Tibial nerve (tissue), 4 donors: ENCODE measurements at places on chromosomes 2 and 18.

- H3K27me3 ChIP-seq, result no peaks in the 10 kb centered on the region
- no peak for DNase-seq
- H3K4me1 ChIP-seq, result no peaks in the 10 kb centered on the region
- no peak overlapping the region for H3K27ac ChIP-seq
- H3K4me3 ChIP-seq, result no peak overlapping the region
- H3K36me3 ChIP-seq, result no peaks in the 10 kb centered on the region
These were observed 1190.8 kb upstream of the CELF4 start for GRCh38 chr18:38756436-38756835.

DNA sequence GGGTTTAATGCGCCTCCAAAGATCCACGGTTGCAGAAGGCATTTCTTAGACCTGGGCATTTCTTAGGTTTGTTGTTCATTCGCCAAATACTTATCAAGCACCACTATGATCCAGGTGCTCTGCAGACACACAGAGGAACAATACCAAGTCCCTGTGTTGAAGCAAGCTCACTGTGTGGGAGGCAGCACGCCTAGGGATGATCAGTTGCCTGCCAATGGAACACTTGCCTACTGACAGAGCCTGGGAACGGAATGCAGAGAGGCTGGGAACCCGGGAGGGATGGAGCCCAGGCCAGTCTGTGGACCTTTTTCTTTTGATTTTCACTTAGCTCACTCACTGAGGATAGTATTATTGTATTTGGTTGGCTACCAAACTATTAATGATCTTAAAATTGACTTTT, 1.9 kb upstream of the GRP start:
- no peak for DNase-seq
- no peaks in the 10 kb centered on the region for H3K4me1 ChIP-seq
- no peaks in the 10 kb centered on the region for H3K36me3 ChIP-seq
- H3K4me3 ChIP-seq, result no peak overlapping the region
- H3K27ac ChIP-seq, result no peak overlapping the region

GRCh38 chr2:239815671-239816070, 209.5 kb downstream of the NDUFA10 start:
- no peak for DNase-seq
- H3K36me3 ChIP-seq, result no peaks in the 10 kb centered on the region
- H3K4me1 ChIP-seq, result peaks cover 4% of the 10 kb centered on the region
- H3K27me3 ChIP-seq, result no peaks in the 10 kb centered on the region

DNA sequence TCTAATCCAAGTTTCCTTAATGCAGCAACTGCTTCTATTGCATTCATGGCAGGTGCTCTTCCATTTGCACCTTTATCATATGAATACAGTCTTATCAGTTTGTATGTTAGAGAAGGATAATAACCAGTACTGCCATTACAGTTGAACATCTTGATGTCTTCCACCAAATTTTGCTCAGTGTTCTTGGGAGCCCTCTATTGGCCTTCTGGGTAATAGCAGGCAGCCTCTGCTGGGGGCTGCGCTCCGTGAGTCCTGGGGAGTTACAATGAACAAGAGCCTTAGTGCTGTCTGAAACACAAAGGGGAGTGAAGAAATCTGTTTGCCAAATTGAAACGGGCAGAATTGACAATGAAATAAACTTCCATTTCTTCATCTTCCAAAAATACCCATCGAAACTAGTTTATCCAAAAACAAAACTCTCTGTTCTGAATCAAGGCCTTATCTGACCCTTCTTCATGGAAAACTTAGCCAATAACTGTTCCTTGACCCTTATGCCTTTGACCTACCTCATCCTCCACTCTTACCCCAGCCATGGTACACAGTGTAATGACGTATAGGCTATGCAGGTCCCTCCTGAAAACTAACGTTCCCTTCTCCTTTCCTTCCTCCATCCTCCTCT, 79.9 kb downstream of the ALK start:
- H3K36me3 ChIP-seq, result no peaks in the 10 kb centered on the region
- no peaks in the 10 kb centered on the region for H3K27me3 ChIP-seq
- H3K27ac ChIP-seq, result no peak overlapping the region
- H3K4me1 ChIP-seq, result no peaks in the 10 kb centered on the region

GRCh38 chr2:42128721-42129486, 40.2 kb upstream of the EML4 start:
- no peaks in the 10 kb centered on the region for H3K36me3 ChIP-seq
- no peak for DNase-seq
- H3K4me3 ChIP-seq, result no peak overlapping the region
- H3K27ac ChIP-seq, result peak overlapping the region; percentile 52
- H3K4me1 ChIP-seq, result no peaks in the 10 kb centered on the region
- no peaks in the 10 kb centered on the region for H3K27me3 ChIP-seq

GRCh38 chr2:33678436-33678835, 79.3 kb upstream of the FAM98A start:
- H3K4me1 ChIP-seq, result no peaks in the 10 kb centered on the region
- no peak for DNase-seq
- no peak overlapping the region for H3K27ac ChIP-seq
- H3K4me3 ChIP-seq, result no peak overlapping the region

DNA sequence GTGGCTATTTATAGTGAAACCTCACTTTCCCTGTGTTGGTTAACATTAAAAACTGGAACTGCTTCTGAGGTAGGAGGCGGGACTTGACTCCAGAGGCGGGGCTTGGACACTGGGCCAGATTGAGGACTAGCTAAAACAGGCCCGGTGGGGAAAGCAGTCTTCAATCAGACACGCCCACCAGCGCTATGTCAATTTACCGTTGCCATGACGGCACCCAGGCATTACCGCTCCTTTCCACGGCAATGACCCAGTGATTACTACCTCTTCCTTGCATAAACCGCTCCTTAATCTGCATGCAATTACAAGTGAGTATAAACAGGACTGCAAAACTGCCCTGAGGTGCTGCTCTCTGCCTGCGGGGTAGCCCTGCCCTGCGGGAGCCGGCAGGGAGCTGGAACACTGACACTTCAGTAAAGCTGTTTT, 35.3 kb downstream of the LRRFIP1 start:
- DNase-seq, result peak; percentile 82
- no peaks in the 10 kb centered on the region for H3K27me3 ChIP-seq
- no peak overlapping the region for H3K4me3 ChIP-seq
- peaks cover 27% of the 10 kb centered on the region for H3K4me1 ChIP-seq

GRCh38 chr2:115277366-115277765, 834.9 kb downstream of the DPP10 start:
- no peaks in the 10 kb centered on the region for H3K27me3 ChIP-seq
- no peaks in the 10 kb centered on the region for H3K36me3 ChIP-seq
- H3K4me1 ChIP-seq, result no peaks in the 10 kb centered on the region
- H3K4me3 ChIP-seq, result no peak overlapping the region

- no peak for DNase-seq
- H3K36me3 ChIP-seq, result peaks cover 2% of the 10 kb centered on the region
- no peaks in the 10 kb centered on the region for H3K27me3 ChIP-seq
- no peak overlapping the region for H3K27ac ChIP-seq
- H3K4me1 ChIP-seq, result peaks cover 9% of the 10 kb centered on the region
These were observed 10.9 kb downstream of the MAT2A start for GRCh38 chr2:85549826-85550225.

- no peak for DNase-seq
- no peaks in the 10 kb centered on the region for H3K36me3 ChIP-seq
- H3K4me3 ChIP-seq, result no peak overlapping the region
- no peak overlapping the region for H3K27ac ChIP-seq
These were observed 236.8 kb downstream of the NCKAP5 start for GRCh38 chr2:133331436-133331835.

- no peak for DNase-seq
- no peak overlapping the region for H3K27ac ChIP-seq
- no peak overlapping the region for H3K4me3 ChIP-seq
- peaks cover 7% of the 10 kb centered on the region for H3K4me1 ChIP-seq
- H3K27me3 ChIP-seq, result no peaks in the 10 kb centered on the region
These were observed 18.9 kb upstream of the GREB1 start for GRCh38 chr2:11514904-11515303.

- no peaks in the 10 kb centered on the region for H3K4me1 ChIP-seq
- no peak for DNase-seq
- H3K27me3 ChIP-seq, result no peaks in the 10 kb centered on the region
- no peak overlapping the region for H3K4me3 ChIP-seq
- H3K27ac ChIP-seq, result no peak overlapping the region
These were observed 110.1 kb downstream of the PID1 start for GRCh38 chr2:229160984-229161383.

- H3K4me1 ChIP-seq, result peaks cover 26% of the 10 kb centered on the region
- peak overlapping the region; percentile 71 for H3K27ac ChIP-seq
- H3K27me3 ChIP-seq, result no peaks in the 10 kb centered on the region
- H3K4me3 ChIP-seq, result no peak overlapping the region
- H3K36me3 ChIP-seq, result peaks cover 7% of the 10 kb centered on the region
- no peak for DNase-seq
These were observed 158.3 kb downstream of the GLI2 start for GRCh38 chr2:120893811-120894584.

DNA sequence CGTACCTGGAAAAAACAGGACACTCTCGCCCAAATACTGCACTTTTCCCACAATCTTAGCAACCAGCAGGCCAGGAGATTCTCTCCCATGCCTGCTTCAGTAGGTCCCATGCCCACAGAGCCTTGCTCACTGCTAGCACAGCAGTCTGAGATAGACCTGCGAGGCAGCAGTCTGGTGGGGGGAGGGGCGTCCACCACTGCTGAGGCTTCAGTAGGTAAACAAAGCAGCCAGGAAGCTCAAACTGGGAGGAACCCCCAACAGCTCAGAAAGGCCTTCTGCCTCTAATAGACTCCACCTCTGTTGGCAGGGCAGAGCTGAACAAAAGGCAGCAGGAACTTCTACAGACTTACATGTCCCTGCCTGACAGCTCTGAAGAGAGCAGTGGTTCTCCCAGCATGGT, 1202.8 kb upstream of the ACVR2A start:
- H3K27me3 ChIP-seq, result no peaks in the 10 kb centered on the region
- no peak overlapping the region for H3K4me3 ChIP-seq
- H3K27ac ChIP-seq, result no peak overlapping the region
- DNase-seq, result no peak

GRCh38 chr2:191691016-191691735, 13.2 kb downstream of the NABP1 start:
- DNase-seq, result no peak
- no peaks in the 10 kb centered on the region for H3K36me3 ChIP-seq
- H3K4me3 ChIP-seq, result no peak overlapping the region
- no peaks in the 10 kb centered on the region for H3K27me3 ChIP-seq
- H3K27ac ChIP-seq, result no peak overlapping the region

- H3K27me3 ChIP-seq, result no peaks in the 10 kb centered on the region
- H3K36me3 ChIP-seq, result no peaks in the 10 kb centered on the region
- no peak overlapping the region for H3K27ac ChIP-seq
- DNase-seq, result no peak
- H3K4me1 ChIP-seq, result peaks cover 4% of the 10 kb centered on the region
- H3K4me3 ChIP-seq, result no peak overlapping the region
These were observed 35.6 kb downstream of the GLI2 start for GRCh38 chr2:120771111-120771780.

GRCh38 chr2:133044556-133044955, 374.6 kb upstream of the LYPD1 start:
- no peak for DNase-seq
- no peaks in the 10 kb centered on the region for H3K27me3 ChIP-seq
- no peaks in the 10 kb centered on the region for H3K36me3 ChIP-seq
- no peak overlapping the region for H3K27ac ChIP-seq
- H3K4me3 ChIP-seq, result no peak overlapping the region
- no peaks in the 10 kb centered on the region for H3K4me1 ChIP-seq

DNA sequence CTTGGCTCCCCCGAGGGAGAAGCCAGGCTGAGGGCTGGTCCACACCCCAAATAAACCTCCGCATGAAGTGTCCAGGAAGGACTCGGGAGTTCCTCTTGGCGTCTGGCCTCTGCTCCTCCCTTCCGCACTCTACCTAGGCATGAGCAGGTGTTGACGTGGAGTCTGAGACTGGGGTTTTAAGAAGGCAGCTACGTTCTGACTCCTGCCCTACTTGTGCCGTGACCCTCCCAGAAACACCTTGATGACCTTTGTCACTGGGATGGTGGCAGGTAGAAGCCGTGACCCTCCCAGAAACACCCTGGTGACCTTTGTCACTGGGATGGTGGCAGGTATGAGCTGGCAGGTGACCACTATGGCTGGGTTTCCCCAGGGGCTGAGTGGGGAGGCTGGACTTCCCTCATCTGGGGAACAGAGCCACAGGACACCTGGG, 54.8 kb downstream of the HS6ST1 start:
- no peaks in the 10 kb centered on the region for H3K27me3 ChIP-seq
- no peak for DNase-seq
- peaks cover 24% of the 10 kb centered on the region for H3K36me3 ChIP-seq
- peaks cover 20% of the 10 kb centered on the region for H3K4me1 ChIP-seq
- H3K4me3 ChIP-seq, result no peak overlapping the region
- no peak overlapping the region for H3K27ac ChIP-seq

DNA sequence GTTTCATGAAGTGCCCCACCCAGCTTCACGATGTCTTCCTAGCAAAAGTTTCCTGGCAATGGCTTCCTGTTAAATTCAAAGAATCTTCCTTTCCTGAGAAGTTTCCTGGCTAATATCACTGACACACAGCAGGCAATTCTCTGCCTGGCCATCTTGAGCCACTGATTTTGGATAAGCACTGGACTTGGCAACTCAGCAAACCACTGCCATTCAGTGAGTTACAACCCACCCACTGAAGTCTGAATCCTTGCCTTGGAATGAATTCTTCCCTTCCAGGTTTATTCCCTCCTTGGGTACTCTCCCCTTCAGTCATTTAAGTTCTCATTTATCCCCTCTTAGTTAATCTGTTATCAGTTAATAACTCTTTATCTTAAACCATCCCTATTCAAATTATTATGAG, 426.0 kb downstream of the MBD2 start:
- no peaks in the 10 kb centered on the region for H3K27me3 ChIP-seq
- H3K27ac ChIP-seq, result no peak overlapping the region
- DNase-seq, result no peak
- H3K4me1 ChIP-seq, result no peaks in the 10 kb centered on the region
- no peak overlapping the region for H3K4me3 ChIP-seq

DNA sequence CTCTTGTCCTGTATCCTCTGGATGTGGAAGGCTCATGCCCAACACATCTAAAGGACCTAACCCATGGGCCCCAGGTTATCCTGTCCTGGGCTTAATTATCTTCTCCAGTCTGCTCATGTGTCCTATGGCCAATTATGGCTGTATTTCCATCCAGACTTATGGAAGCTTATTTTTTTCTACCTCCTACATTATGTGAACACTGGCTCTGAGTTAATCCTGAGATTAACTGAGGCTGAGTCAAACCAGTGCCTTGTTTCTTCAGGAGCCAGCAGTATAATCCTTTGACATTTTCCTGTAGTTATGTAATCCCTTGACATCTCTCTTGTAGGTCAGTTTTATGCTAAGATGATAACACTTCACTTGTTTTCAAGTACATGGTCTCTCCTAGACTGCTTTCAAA, 213.6 kb downstream of the PMAIP1 start:
- H3K4me3 ChIP-seq, result no peak overlapping the region
- no peaks in the 10 kb centered on the region for H3K36me3 ChIP-seq
- no peaks in the 10 kb centered on the region for H3K27me3 ChIP-seq
- H3K27ac ChIP-seq, result no peak overlapping the region
- H3K4me1 ChIP-seq, result no peaks in the 10 kb centered on the region

GRCh38 chr18:58534535-58535301, 94.2 kb downstream of the ALPK2 start:
- no peaks in the 10 kb centered on the region for H3K27me3 ChIP-seq
- H3K4me3 ChIP-seq, result no peak overlapping the region
- no peaks in the 10 kb centered on the region for H3K36me3 ChIP-seq
- DNase-seq, result no peak

GRCh38 chr2:198004173-198004572, 199.8 kb downstream of the PLCL1 start:
- H3K27me3 ChIP-seq, result no peaks in the 10 kb centered on the region
- H3K4me3 ChIP-seq, result no peak overlapping the region
- DNase-seq, result no peak
- H3K36me3 ChIP-seq, result no peaks in the 10 kb centered on the region
